Nephron progenitor cell (in vitro differentiated cells): ENCODE measurements at places on chromosomes 6 and 20.

- DNase-seq: no peak
- H3K4me1 ChIP-seq: peaks cover 37% of the 10 kb centered on the region
- H3K27ac ChIP-seq: peak overlapping the region; percentile 53
- H3K27me3 ChIP-seq: peaks cover 4% of the 10 kb centered on the region
These were observed 71.3 kb downstream of the ARHGAP18 start for GRCh38 chr6:129638686-129639085.

DNA sequence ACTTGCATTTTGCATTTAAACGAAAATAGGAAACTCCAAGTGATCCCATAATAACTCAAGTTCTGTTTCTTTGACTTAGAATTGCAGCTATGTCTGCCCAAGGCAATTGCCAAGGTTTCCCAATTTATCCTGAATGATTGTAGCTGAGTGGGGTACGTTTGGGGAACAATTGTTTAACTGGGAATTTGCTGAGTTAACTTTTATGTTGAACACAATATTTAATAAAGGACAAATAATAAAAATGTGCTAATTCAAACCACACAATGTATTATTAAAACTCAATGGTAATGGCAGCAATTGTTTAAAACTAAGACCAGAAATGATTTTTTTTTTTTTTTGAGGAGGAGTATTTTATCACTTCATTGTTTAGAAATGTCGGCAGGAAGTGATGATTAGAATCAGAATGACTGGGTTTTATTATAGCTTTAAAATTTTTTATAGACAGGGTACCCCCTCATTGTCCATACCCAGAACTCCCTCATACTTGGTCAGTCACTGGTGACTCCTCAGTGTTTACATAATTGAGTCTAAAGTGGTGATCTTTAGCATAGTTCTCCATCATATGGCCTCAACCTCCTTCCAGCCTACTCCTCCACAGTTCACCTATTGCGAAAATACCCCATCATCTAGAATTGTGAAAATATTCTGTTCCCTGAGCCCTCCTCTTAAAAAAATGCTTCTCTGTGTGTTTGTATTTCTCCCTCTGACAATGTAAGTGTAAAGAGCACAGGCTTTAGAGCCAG is 389.2 kb upstream of the CITED2 start:
- no peaks in the 10 kb centered on the region for H3K36me3 ChIP-seq
- H3K4me3 ChIP-seq: no peak overlapping the region
- peak overlapping the region; percentile 9 for H3K27ac ChIP-seq
- no peak for DNase-seq

- H3K36me3 ChIP-seq: no peaks in the 10 kb centered on the region
- H3K27me3 ChIP-seq: peaks cover 13% of the 10 kb centered on the region
- DNase-seq: no peak
- H3K4me1 ChIP-seq: peaks cover 8% of the 10 kb centered on the region
These were observed 16.6 kb downstream of the POPDC3 start for GRCh38 chr6:105163183-105163582.

DNA sequence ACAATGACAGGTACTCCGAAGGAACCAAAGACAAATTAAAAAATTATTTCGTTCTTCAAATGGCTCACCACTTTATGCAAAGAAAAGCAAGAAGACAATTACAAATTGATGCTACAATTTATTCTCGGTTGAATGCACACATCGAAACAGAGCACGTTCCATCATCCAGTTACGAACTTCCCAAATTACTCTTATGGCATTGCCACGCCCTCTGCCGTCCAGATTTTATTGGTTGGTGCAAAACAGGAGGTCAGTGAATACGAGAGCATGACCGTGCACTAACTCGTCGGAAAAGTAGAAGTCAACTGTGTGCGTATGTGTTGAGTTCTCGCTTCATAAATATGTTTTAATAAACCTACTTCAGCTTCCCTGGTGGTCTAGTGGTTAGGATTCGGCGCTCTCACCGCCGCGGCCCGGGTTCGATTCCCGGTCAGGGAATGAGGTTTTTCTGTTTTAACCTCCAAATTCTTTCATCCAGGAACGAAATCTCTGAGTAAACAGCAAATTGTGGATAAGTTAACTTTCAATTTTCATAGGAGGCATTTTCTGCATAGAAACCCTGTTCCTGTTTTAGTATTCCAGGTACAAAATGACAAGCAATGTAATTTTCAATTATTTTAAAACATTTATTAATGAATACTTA is 23.2 kb downstream of the ZNF311 start:
- H3K27ac ChIP-seq: peak overlapping the region; percentile 95
- H3K27me3 ChIP-seq: peaks cover 32% of the 10 kb centered on the region
- peak overlapping the region; percentile 95 for H3K4me3 ChIP-seq
- DNase-seq: peak; percentile 77
- H3K4me1 ChIP-seq: peaks cover 90% of the 10 kb centered on the region

- H3K27ac ChIP-seq: peak overlapping the region; percentile 13
- H3K4me3 ChIP-seq: no peak overlapping the region
- peaks cover 37% of the 10 kb centered on the region for H3K4me1 ChIP-seq
- no peak for DNase-seq
- no peaks in the 10 kb centered on the region for H3K36me3 ChIP-seq
These were observed 475.3 kb upstream of the JARID2 start for GRCh38 chr6:14770572-14770971.

DNA sequence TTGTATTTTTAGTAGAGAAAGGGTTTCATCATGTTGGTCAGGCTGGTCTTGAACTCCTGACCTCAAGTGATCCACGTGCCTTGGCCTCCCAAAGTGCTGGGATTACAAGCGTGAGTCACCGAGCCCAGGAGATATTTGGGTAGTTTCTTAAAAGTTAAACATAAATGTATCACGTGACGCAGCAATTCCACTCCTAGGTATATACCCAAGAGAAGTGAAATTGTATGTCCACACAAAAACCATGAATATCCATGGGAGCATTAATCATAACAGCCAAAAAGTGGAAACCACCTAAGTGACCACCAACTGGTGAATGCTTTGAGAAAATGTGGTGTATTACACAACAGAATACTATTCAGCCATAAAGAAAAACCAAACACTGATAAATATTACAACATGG is 164.8 kb downstream of the MRPL14 start:
- no peak overlapping the region for H3K4me3 ChIP-seq
- no peaks in the 10 kb centered on the region for H3K36me3 ChIP-seq
- H3K27me3 ChIP-seq: peaks cover 26% of the 10 kb centered on the region
- H3K27ac ChIP-seq: no peak overlapping the region

GRCh38 chr6:114524081-114524480 is 181.3 kb upstream of the HS3ST5 start:
- no peak overlapping the region for H3K27ac ChIP-seq
- H3K27me3 ChIP-seq: no peaks in the 10 kb centered on the region
- no peak overlapping the region for H3K4me3 ChIP-seq
- no peak for DNase-seq
- H3K4me1 ChIP-seq: no peaks in the 10 kb centered on the region
- H3K36me3 ChIP-seq: no peaks in the 10 kb centered on the region

GRCh38 chr20:50152394-50153152 is 950 bp downstream of the PEDS1 start:
- peaks cover 43% of the 10 kb centered on the region for H3K4me1 ChIP-seq
- H3K4me3 ChIP-seq: peak overlapping the region; percentile 91
- peaks cover 12% of the 10 kb centered on the region for H3K27me3 ChIP-seq
- peak overlapping the region; percentile 72 for H3K27ac ChIP-seq
- peaks cover 4% of the 10 kb centered on the region for H3K36me3 ChIP-seq

- no peak for DNase-seq
- H3K4me1 ChIP-seq: peaks cover 27% of the 10 kb centered on the region
- no peak overlapping the region for H3K27ac ChIP-seq
- no peaks in the 10 kb centered on the region for H3K27me3 ChIP-seq
These were observed 45.2 kb downstream of the MCUR1 start for GRCh38 chr6:13769034-13769654.

GRCh38 chr6:157172830-157173536 is 150.3 kb downstream of the TMEM242 start:
- H3K27me3 ChIP-seq: no peaks in the 10 kb centered on the region
- no peak for DNase-seq
- H3K36me3 ChIP-seq: peaks cover 43% of the 10 kb centered on the region

DNA sequence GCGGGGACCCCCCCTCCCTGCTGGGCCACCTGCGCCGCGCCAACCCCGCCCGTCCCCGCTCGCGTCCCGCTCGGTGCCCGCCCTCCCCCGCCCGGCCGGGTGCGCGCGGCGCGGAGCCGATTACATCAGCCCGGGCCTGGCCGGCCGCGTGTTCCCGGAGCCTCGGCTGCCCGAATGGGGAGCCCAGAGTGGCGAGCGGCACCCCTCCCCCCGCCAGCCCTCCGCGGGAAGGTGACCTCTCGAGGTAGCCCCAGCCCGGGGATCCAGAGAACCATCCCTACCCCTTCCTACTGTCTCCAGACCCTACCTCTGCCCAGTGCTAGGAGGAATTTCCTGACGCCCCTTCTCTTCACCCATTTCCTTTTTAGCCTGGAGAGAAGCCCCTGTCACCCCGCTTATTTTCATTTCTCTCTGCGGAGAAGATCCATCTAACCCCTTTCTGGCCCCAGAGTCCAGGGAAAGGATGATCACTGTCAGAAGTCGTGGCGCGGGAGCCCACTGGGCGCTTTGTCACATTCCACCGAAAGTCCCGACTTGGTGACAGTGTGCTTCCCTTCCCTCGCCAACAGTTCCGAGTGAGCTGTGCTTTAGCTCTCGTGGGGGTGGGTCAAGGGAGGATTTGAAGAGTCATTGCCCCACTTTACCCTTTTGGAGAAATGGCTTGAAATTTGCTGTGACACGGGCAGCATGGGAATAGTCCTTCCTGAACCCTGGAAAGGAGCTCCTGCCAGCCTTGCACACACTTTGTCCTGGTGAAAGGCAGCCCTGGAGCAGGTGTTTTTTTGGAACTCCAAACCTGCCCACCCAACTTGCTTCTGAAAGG is 2.1 kb downstream of the VEGFA start:
- peak; percentile 62 for DNase-seq
- peaks cover 58% of the 10 kb centered on the region for H3K4me1 ChIP-seq
- H3K27me3 ChIP-seq: no peaks in the 10 kb centered on the region
- H3K27ac ChIP-seq: peak overlapping the region; percentile 44
- H3K36me3 ChIP-seq: peaks cover 5% of the 10 kb centered on the region

DNA sequence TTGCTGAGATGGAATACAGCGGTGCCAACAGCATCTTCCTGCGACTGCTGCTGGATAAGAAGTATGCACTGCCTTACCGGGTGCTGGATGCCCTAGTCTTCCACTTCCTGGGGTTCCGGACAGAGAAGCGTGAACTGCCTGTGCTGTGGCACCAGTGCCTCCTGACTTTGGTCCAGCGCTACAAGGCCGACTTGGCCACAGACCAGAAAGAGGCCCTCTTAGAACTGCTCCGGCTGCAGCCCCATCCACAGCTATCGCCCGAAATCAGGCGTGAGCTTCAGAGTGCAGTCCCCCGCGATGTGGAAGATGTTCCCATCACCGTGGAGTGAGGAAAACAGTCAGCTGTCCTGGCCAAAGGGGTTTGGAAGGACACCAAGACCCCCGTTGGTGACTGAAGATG is 9.2 kb downstream of the CCND3 start:
- no peak overlapping the region for H3K27ac ChIP-seq
- no peak for DNase-seq
- H3K4me3 ChIP-seq: no peak overlapping the region
- H3K4me1 ChIP-seq: peaks cover 9% of the 10 kb centered on the region

GRCh38 chr6:77034161-77034560 is 429.1 kb downstream of the HTR1B start:
- DNase-seq: no peak
- peaks cover 7% of the 10 kb centered on the region for H3K4me1 ChIP-seq
- H3K27me3 ChIP-seq: no peaks in the 10 kb centered on the region
- no peak overlapping the region for H3K4me3 ChIP-seq
- H3K27ac ChIP-seq: no peak overlapping the region
- H3K36me3 ChIP-seq: no peaks in the 10 kb centered on the region

DNA sequence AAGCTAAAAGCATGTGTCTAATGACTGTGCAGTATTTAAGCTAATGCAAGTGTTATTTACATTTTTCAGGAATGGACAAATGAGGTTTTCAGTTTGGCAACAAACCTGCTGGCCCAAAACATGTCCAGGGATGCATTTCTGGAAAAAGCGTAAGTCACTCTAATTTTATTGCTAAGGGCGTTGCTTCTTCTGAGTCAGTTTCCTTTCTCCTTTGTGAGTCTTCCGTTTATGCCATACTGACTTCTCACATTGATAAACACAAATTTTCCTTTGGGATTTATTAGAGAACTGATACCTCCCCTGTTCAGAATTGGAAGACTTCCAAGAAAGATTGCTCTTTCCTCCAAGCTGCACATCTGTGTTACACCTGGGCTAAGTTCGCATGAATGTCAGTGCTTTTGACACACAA is 422.9 kb upstream of the PLCB4 start:
- H3K27me3 ChIP-seq: no peaks in the 10 kb centered on the region
- H3K4me3 ChIP-seq: no peak overlapping the region
- peaks cover 4% of the 10 kb centered on the region for H3K4me1 ChIP-seq
- peaks cover 58% of the 10 kb centered on the region for H3K36me3 ChIP-seq

DNA sequence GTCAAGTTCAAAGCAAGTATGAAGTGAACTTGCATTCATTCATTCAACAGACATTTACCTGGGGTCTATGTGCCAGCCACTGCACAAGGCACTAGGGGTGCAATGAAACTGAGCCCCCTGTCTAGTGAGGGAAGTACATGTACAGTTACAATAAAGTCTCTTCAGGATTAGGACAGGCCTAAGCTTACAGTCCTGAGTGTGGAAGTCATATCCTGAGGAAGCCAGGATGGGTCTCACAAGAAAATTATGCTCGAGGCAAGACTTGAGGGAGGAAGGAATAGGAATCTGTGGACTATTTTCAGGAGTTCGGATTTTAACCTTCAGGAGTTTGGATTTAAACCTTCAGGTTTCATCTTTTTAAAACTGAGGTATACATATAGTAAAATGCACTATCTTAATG is 19.4 kb downstream of the TTI1 start:
- H3K4me3 ChIP-seq: no peak overlapping the region
- no peak for DNase-seq
- peaks cover 2% of the 10 kb centered on the region for H3K27me3 ChIP-seq

DNA sequence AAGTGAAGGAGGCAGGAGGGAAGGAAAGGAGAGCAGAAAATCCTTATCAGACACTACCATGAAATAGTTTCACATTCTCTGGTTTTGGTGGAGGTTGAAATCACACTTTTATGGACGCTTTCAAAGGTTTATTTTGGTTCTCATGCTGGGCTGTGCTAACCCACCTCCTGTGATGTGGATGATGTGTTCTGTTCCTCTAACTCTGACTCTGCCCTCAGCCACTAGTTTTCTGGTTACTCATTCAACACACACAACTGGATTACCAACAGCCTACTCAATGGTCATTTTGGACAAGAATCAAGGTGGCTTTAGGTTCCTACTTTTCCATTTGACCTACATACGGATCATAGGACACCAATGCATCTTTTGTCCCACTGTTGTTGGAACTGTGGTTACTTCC is 522.1 kb upstream of the BTBD3 start:
- peaks cover 2% of the 10 kb centered on the region for H3K27me3 ChIP-seq
- no peak overlapping the region for H3K4me3 ChIP-seq
- no peaks in the 10 kb centered on the region for H3K4me1 ChIP-seq

GRCh38 chr20:54139188-54139587 is 34.6 kb downstream of the CYP24A1 start:
- H3K36me3 ChIP-seq: no peaks in the 10 kb centered on the region
- no peak for DNase-seq
- H3K27ac ChIP-seq: no peak overlapping the region
- no peaks in the 10 kb centered on the region for H3K4me1 ChIP-seq
- H3K4me3 ChIP-seq: no peak overlapping the region
- peaks cover 3% of the 10 kb centered on the region for H3K27me3 ChIP-seq
